Activated CD4-positive, alpha-beta T cell treated with anti-CD3 and anti-CD28 coated beads, Interleukin-2, Interleukin-6, amounts not matched to agents 100 ng/mL and 50 ng/mL, durations not matched to agents 16 hours and 8 hours (primary cell): ENCODE measurements at places on chromosomes 2 and 18.

- no peak for DNase-seq
Measured at GRCh38 chr2:172106108-172106961, 3.6 kb upstream of the DLX2 start.

DNA sequence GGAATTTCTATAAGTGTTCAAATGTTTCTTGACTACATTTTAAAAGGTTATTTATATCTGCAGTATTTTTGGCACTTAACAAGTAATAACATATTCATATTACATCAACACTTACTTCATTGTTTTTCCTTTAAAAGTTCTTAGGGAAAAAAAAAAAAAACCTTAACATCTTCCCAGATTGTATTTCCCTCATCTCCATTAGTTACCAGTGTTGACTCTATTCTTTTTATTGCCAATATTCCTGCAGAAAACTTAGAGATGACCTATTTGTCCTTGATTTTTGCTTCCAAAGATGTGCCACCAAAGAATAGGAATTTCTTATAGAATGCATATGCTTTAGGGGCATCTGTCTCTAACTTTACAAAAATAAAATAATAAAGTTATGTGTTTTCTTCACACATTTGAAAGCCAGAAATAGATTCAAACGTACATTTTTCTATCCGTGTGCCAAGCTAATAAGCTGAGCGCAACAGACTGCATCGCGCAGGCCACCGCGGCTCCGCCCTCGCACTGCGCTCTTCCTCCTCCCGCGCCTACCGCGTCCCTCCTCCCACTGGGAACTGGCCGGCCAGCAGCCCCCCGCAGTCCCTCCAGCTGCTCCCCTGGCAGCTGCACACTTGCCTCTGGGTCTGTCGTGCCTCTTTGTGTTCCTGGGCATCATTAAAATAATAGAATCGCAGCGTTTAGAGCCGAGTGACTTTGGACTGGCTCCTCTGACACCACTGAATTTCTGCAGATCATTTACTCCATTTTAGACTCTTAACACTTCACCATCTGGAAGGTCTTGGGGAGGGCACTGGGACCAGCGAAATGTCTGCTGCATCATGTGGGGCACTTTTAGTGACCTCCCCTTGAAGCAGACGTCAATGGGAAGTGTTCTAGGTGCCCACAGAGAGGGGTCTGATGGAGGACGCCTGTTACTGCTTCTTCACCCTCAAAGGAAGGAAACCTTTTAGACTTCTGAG is 21.2 kb upstream of the NAB1 start:
- DNase-seq = peak; percentile 27

DNA sequence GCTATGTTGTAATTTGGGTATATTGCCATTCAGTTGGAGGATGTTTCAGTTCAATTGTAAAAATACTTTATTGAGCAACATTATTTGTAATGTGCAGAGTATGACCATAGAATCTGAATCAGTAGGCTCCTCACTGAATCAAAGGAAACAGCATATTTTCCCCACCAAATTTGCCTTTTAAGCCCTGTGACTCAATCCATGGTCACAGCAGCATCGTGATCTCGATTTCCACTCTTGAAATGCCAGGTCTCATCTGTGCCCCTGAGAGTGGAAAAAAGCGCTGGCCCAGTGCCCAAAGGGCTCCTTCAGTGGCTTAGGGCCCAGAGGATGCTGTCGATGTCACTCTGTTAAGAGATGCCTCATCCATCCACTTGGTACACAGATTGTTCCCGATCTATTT is 57.5 kb downstream of the FHOD3 start:
- DNase-seq = no peak

DNA sequence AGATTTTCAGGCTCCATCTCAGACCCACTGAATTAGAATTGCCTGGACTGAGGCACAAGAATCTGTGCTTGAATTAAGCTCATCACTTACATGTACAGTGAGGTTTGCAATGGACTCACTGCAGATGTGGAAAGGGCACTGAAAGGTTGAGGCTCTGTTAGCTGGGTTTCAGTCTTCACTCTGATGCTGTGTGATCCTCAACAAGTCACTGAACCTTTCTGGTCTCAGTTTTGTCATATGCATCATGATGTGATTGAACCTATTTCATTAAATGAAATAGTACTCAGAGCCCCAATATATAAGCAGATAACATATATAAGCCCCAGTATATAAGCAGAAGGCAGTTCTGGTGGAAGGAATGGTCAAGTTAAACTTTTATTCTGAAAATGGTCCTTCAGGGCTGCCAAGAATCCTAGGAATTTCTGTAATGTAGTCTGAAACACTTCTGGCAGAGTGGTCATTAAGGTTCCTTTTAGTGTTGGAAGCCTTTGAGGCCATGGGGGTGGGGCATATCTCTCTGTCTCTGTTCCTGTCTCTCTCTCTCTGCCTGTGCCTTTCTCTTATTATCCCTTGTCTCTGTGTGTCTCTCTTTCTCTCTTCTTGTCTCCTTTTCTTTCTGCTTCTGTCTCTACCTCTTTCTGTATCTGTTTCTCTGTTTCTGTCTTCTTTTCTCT is 110.4 kb downstream of the ADCYAP1 start:
- no peak for DNase-seq

DNA sequence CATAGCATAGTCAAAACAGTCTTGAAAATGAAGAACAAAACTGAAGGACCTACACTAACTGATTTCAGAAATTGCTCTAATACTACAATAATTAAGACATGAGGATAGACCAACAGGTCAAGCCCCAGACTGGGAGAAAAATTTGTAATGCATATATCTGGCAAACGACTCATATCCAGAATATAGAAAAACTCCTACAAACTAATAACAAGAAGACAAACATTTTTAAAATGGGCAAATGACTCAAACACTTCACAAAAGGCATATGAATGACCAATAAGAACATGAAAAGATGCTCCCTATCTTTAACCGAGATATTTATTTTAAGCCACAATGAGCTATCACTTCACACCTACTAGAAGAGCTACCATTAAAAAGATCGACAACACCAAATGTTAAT is 14.2 kb downstream of the TGFBRAP1 start:
- DNase-seq = peak; percentile 40

DNA sequence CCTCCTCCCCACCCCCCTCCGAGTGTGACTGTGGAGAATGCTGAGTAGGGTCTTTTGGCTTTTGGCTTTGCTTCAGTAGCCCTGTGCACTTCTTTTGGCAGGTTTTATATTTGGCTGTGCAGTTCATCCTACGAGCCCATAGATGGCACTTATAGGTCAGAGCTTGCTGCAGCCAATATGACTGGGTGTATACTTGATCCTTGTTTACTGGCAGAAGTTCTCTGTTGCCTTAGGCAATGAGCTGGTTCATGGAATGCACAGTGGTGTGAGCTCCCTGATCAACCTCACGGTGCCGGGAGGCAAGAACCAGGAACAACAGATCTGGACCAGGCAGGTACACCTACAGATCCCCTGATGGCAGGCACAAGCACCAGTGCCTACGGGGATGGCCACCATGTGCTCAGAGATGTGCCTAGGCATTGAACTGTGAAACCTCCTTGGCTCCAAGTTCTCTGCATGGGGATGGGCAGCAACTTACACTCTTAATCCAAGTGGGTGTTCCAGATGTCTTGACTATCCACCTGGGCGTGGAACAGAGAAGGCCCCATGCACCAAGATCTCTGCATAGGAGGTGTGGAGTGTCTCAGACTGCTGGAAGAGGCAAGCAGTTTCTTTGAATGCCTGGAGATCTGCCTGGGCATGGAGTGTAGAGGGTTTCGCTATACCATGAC is 190.4 kb downstream of the KIAA1328 start:
- DNase-seq = no peak

GRCh38 chr2:126905991-126906390 is 7.3 kb downstream of the TEX51 start:
- no peak for DNase-seq

- DNase-seq = peak; percentile 50
Measured at GRCh38 chr18:70195852-70196434, 9.5 kb downstream of the RTTN start.

DNA sequence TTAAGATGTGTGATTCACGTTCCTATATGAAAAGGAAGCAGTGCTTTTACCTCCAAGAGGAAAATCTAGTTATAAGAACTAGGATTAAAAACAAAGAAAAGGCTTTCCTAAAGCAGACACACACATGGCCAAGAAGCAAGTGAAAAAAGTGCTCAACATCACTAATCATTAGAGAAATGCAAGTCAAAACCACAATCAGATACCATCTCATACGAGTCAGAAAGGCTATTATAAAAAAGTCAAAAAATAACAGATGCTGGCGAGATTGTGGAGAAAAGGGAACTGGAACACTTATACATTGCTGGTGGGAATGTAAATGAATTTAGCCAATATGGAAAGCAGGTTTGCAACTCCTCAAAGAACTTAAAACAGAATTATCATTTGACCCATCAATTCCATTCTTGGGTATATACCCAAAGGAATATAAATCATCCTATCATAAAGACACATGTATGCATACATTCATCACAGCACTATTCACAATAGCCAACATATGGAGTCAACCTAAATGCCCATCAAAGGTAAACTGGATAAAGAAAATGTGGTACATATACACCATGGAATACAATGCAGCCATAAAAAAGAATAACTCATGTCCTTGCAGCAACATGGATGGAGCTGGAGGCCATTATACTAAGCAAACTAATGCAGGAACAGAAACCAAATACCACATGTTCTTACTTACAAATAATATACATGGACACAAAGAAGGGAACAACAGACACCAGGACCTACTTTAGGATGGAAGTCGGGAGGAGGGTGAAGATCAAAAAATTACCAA is 285.3 kb downstream of the RAD51AP2 start:
- no peak for DNase-seq

DNA sequence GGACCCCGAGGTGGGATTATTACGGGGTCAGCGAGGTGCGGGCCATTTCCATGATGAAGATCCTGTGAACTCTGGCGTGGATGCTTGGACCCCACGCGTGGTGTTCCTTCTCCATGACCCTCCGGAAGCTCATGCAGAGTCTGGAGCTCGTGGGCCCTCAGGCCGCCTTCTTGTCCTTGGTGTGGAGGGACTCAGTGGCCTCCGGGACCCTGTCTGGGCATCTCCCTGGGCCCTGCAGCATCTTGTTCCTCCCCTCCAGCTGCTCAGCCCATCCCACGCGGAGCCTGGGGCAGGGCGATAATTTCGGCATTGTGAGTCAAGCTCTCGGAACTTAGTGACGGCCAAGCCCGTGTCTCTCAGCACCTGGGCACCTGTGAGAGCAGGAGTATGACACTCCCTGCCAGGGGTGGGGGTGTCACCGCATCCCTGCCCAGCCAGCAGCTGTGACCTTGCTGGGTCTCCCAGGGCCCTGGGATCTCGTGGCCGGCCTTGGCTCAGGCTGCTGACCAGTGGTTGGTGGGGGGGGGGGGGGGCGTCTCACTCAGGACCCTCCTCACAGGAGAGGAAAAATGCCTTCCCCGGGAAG is 24.6 kb downstream of the RTP5 start:
- DNase-seq = no peak

- no peak for DNase-seq
Measured at GRCh38 chr2:120881981-120882788, 146.5 kb downstream of the GLI2 start.

DNA sequence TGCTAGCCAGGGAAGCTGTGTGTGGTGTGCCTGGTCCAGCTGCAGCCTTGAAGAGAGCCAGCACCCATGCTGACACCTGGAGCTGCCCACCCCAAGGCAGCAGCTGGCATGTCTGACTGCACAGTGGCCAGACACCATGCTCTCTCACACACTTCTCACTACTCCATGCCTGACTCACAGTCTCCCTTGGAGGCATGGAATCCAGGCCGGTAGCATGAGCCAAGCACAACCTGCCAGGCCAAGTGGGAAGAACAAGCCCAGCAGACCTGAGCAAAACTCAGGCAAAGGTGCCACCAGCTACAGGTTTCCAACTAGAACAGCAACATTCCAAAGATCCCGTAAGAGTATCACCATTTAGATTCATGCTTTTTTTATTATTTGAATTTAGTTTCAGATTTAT is 625.3 kb upstream of the LRRTM4 start:
- no peak for DNase-seq

GRCh38 chr2:160255408-160255807 is 55.3 kb upstream of the ITGB6 start:
- no peak for DNase-seq
